Lower lobe of right lung (tissue), 2 donors: ENCODE measurements at places on chromosomes 1 and 21.
A peak's percentile ranks its signal among the peaks of the same experiment; 100 is the strongest.

DNA sequence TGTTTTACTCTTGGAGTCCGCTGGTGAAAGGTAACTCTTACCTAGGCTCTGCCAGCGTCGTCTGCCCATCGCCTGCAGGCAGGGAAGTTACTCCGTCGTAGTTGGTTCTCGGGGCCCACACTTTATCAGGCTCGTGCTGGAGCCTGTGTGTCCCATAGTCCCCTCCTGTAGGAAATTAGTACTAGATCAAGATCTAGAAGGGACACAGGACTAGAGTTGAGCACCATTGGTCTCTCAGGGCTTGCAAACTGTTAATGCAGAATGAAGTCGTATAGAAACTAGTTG lies 940 bp downstream of the SRRM1 start:
- DNase-seq = no peak

DNA sequence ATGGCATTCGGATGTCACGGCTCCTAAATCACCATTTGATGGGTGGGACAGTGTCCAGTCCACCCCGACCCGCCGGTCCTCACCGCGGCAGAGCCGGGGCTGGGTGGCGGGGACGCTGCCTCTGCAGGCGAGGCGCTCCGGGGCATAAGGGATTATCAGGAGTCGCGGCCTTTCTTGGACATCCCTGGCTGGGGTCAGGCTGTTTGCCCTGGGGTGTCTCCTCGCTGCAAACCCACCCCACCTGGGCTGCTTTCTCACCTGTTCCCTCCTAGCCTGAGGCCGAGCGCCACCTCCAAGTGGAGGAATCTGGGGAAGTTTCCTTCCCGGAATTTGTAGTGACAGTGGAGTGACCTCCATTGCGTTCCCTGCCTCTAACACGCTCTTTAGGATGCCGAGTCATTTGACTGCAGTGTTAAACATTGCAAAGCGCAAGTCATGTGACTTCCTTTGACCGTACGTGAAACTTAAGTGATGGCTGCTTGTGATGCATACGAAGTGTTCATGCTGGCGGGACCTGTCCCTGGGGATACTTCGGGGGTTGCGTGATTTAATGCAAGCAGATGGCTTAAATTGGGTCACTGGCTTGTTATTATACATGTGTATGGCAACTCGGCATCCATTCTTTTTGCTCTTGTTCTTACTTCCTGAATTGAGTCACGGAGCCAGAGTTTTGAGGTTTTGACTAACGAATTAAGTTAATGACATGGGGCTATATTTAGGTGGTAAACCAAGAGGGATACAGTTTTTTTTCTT lies 536 bp downstream of the LGALS8 start:
- DNase-seq = peak; percentile 53

- DNase-seq = no peak
Measured at GRCh38 chr1:150429805-150430204, 57.4 kb upstream of the TARS2 start.

- DNase-seq = no peak
Measured at GRCh38 chr1:175434283-175434860, 241.8 kb upstream of the KIAA0040 start.

GRCh38 chr21:43269957-43270705 lies 101.3 kb downstream of the CRYAA start:
- DNase-seq = no peak

GRCh38 chr1:111719674-111720132 lies 19.5 kb downstream of the INKA2 start:
- DNase-seq = no peak

- no peak for DNase-seq
Measured at GRCh38 chr1:8351693-8352470, 34.0 kb downstream of the SLC45A1 start.

- no peak for DNase-seq
Measured at GRCh38 chr1:232145768-232146167, 484.2 kb downstream of the SIPA1L2 start.

DNA sequence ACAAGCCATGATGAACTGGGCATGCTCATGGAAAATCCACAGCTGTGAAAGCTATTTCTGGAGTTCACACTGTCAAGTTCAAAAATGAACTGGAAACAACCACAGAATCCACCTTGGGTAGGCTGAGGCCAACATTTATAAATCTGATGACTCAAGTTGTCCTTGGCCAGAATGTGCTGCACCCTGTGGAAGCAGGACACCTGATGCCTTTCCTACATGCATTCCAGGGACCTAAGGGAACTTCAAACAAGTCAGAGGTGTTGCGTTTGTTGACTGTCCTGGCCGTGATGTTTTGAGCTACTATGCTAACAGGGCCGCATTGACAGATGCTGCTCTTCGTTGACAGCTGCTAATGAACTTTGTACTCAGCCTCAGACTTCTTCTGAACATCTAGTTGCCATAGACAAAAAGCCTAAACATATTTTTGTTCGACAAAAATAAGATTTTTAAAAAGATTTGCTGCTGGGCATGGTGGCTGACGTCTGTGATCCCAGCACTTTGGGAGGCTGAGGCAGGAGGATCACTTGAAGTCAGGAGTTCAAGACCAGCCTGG lies 127.9 kb upstream of the SLC45A1 start:
- no peak for DNase-seq

- no peak for DNase-seq
Measured at GRCh38 chr1:87588495-87588894, 259.8 kb downstream of the LMO4 start.

GRCh38 chr1:53606651-53607051 lies 132.3 kb downstream of the GLIS1 start:
- peak; percentile 29 for DNase-seq

- no peak for DNase-seq
Measured at GRCh38 chr1:220699044-220699443, 8.9 kb downstream of the C1orf115 start.

DNA sequence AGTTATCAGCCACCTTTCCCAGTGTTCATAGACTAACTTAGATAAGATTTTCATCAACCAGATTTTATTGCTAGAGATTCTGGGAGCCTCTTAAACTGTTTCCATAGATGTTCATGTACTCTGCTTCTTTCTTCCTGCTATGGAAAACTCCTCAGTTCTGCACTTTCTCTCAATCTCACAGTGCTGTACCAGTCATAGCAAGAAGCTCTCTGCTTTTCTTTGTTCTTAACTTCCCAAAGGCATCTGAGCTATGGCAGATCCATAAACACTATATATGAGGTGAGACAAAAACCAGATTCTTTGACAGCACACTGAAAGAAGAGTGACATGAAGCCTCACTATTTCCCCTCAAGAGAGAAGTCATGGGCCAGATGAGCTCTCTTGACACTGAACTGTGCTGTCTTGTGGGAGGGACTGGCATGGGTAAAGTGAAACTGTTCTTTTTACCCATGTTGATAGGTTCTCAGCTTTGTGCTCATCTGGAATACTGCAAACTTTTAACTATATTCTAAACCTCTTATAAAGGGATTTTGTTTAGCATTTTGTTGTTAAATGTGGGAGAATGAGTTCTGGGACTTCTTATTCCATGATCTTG lies 64.2 kb upstream of the LYPLAL1 start:
- no peak for DNase-seq

DNA sequence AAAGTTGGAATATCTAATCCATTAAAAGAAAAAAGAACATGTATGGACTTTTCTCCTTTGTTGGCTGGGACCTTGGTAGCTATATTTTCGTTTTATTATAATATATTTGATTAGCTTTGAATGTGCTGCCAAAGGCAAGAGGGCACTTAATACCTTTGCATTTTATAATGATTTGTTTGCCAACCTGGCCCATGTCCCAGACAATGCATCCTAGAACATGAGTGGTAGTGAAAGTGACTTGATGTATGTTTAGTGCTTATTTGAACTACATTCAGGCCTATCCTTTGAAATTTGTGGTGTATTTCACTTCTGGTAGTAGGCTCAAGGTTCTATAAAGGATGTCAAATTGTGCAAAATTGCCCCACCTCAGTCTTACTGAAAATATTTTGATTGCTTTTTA lies 25.9 kb downstream of the CACHD1 start:
- no peak for DNase-seq

GRCh38 chr1:6056572-6056948 lies 10.9 kb downstream of the KCNAB2 start:
- no peak for DNase-seq

DNA sequence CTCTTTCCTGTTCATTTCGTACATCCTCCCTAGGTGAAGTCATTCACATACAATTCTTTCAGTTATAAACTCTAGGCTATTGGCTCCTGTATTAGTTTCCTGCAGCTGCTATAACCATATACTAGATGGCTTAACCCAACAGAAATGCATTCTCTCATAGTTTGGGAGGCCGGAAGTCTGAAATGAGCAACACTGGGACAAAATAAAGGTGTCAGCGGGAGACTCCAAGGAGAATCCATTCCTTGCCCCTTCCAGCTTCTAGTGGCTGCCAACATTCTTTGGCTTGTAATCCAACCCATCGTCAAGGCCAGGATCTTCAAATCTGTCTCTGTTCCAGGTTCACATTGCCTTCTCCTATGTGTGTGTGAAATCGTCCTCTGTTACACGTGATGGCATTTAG lies 71.3 kb downstream of the TOR3A start:
- DNase-seq = no peak

- DNase-seq = no peak
Measured at GRCh38 chr21:44969931-44970755, 30.3 kb downstream of the SLX9 start.

- DNase-seq = no peak
Measured at GRCh38 chr21:35606146-35606545, 454.2 kb downstream of the SETD4 start.

DNA sequence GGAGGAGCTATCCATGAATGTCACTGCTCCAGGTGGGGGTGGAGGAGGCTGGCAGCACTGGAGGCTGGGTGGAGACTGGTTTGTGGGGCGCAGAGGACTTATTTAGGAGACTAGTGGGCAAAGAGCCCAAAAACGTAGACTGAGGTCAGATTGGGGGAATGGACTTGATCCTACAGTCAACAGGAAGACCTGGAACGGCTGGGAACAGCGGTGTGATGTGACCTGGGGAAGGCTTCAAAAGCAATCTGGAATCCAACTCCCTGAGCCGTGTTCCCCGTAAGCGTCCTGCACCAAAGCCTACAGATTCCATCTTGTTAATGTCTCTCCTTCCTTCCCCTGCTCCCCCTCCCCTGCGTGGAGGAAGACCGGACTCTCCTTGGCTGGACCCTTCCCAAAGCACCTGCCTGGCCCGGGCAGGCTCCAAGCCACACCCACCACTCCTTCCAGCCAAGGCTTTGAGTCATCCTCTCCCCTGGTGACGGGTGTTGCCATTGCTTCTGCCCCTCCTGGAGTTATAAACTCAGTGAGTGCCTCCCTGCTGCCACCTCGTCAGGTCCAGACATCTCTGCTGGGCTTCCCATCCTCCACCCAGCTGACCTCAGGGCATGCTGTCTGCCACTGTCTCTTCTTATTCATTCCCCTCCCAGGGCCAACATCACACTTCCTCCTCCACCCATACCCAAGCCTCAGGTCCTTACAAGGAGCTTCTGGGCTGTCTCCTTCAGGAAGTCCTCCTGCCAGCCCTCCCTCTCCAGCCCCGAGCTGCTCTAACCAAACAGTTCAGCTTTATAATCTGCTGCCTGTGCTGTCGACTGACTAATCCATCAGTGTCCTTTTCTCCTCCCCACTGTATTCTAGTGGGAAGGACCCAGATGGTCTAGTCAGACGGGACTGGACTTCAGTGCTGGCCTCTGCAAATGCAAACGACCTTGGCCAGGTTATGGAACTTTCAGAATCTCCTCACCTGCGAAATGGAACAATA lies 1.6 kb upstream of the CLSTN1 start:
- peak; percentile 72 for DNase-seq

DNA sequence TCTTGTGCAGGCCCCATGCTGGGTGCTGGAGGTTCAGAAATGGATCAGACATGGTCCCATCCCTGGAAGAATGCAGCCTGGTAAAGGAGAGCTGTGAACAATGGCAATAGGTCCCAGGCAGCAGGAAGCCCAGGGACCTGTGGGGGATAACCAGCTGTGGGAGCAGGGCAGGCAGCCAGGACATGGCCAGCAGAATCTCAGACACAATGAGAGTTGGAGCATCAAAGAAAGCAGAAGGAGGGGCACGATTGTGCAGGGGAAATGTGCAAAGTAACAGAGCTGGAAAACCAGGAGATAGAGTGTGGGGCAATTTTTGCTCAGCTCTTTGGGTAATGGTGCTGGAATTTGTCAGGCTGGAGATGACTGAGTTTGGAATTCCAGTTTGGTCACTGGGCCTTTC lies 44.3 kb downstream of the C8B start:
- no peak for DNase-seq

GRCh38 chr1:1324084-1324523 lies 356 bp downstream of the INTS11 start:
- DNase-seq = no peak

- no peak for DNase-seq
Measured at GRCh38 chr1:53694718-53695091, 44.3 kb downstream of the GLIS1 start.

DNA sequence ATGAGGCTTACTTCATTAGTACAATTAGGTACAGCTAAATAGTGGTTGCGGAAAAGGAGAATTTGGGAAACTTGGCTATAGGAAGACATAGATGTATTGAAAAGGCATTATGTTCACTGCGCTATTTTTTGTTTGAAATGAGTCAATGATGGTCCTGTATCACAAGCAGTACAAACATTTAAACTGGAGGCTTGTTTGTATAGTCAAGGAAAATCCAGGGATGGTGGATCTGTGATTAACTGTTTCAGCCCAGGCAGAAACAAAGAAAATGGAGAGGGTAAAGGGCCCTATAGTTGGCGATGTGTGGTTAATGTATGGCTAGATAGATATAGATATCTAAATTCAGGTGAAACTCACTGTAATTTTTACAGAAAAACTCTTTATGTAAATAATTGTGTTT lies 79.9 kb downstream of the CLIC4 start:
- no peak for DNase-seq

- DNase-seq = no peak
Measured at GRCh38 chr1:111280267-111280666, 10.4 kb upstream of the CHIA start.

- DNase-seq = peak; percentile 53
Measured at GRCh38 chr1:71046891-71047634, 553 bp downstream of the PTGER3 start.

DNA sequence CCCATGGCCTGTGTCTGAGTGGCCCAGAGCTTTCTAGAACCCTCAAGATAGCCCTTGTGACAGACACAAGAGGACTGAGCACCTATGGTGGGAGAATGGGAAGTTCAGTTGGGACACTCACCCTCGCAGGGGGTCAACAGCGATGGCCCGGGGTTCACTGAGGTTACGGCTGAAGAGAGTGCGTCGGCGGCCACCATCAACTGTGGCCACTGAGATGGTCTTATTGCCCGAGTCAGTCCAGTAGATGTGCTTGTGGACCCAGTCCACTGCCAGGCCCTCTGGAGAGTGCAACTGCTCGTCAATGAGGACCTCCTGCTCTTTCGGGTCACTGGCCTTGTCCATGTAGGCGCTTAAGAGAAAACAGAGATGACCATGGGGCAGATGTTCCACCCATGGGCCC lies 25.7 kb upstream of the MAGOH start:
- no peak for DNase-seq

DNA sequence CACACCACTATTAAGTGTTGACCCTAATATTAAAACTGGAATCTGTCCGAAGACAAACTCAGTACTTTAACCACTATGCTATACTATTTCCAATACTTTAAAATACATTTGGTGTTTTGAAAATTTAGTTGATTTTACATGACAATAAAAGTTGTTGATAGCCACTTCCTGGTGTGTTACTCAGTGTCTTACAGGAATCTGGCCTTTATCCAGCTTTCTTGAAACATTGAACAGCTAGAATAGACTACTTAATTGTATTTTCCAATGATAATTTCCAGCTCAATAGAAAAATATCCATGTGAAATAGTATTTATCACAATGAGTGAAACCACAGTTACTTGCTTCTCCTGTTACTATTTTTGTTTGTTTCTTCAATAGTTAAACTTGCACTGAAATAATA lies 369.6 kb upstream of the ADGRL4 start:
- no peak for DNase-seq
